Activated CD8-positive, alpha-beta T cell treated with anti-CD3 and anti-CD28 coated beads for 36 hours (primary cell): ENCODE measurements at places on chromosomes 1 and 21. TPM values are rescaled to one million over a fixed set of nuclear protein-coding genes. Genes with fewer than 3 reads are reported as not detected.

DNA sequence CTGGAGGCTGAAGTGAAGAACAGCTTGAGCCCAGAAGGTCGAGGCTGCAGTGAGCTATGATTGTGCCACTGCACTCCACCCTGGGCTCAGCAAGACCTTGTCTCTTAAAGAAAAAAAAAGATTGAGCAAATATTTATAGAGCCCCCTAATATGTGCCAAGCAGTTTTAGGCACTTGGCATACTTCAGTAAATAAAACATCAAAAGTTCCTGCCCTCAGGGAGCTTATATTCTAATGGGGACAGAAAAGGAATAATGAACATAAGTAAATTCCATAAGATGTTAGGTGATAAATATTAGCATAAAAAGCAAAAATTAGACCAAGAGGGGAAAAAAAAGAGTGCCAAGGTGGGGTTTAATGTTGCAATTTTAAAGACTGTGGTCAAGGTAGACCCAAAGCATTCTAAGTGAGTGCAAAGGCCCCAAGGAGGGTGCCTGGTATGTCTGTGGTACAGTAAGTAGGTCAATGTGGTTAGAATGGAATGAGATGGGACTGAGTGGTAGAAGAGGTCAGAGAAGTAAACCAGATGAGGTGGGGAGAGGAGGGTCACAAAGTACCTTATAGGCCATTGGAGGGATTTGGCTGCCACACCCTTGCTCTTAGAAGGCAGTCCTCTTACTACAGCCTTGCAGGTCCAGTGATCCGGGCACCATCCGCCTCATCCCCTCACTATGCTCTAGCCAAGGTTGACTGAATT is 2.2 kb upstream of the TOE1 start:
- peaks cover 57% of the 10 kb centered on the region for H3K36me3 ChIP-seq
- no peak overlapping the region for H3K27ac ChIP-seq
- no peaks in the 10 kb centered on the region for H3K27me3 ChIP-seq
- H3K4me1 ChIP-seq, result peaks cover 43% of the 10 kb centered on the region
- DNase-seq, result no peak

- no peak overlapping the region for H3K4me3 ChIP-seq
- H3K27me3 ChIP-seq, result no peaks in the 10 kb centered on the region
Observed at GRCh38 chr1:39859859-39860812, 23.2 kb downstream of the TRIT1 start.

GRCh38 chr1:203304919-203305808 is at the start of gene BTG2:
BTG2 (plus strand) TSS chr1:203305519; CDS start chr1:203305607, 88 bp downstream.
- H3K36me3 ChIP-seq, result peaks cover 49% of the 10 kb centered on the region
- H3K4me1 ChIP-seq, result peaks cover 55% of the 10 kb centered on the region
- peak within 1 kb of the TSS; percentile 98 for H3K27ac ChIP-seq
- peak within 1 kb of the TSS; percentile 99 for H3K4me3 ChIP-seq

FYB2 gene
- total RNA-seq, result not detected

ADAMTS4 gene
- total RNA-seq, result 1.1 TPM
